ENCODE measurements at places on chromosomes 11 and 22. TPM values are rescaled to one million over a fixed set of nuclear protein-coding genes. Genes with fewer than 3 reads are reported as not detected.

GRCh38 chr11:44573333-44573732 lies 7.9 kb downstream of the CD82 start:
- no peak for DNase-seq
- peaks cover 66% of the 10 kb centered on the region for H3K36me3 ChIP-seq
- H3K4me3 ChIP-seq = peak overlapping the region; percentile 82
- H3K27me3 ChIP-seq = no peaks in the 10 kb centered on the region

- H3K27ac ChIP-seq = no peak overlapping the region
- peaks cover 17% of the 10 kb centered on the region for H3K36me3 ChIP-seq
- no peak overlapping the region for H3K4me3 ChIP-seq
- H3K4me1 ChIP-seq = no peaks in the 10 kb centered on the region
These were observed 31.7 kb downstream of the POLR3H start for GRCh38 chr22:41512421-41513194.

DNA sequence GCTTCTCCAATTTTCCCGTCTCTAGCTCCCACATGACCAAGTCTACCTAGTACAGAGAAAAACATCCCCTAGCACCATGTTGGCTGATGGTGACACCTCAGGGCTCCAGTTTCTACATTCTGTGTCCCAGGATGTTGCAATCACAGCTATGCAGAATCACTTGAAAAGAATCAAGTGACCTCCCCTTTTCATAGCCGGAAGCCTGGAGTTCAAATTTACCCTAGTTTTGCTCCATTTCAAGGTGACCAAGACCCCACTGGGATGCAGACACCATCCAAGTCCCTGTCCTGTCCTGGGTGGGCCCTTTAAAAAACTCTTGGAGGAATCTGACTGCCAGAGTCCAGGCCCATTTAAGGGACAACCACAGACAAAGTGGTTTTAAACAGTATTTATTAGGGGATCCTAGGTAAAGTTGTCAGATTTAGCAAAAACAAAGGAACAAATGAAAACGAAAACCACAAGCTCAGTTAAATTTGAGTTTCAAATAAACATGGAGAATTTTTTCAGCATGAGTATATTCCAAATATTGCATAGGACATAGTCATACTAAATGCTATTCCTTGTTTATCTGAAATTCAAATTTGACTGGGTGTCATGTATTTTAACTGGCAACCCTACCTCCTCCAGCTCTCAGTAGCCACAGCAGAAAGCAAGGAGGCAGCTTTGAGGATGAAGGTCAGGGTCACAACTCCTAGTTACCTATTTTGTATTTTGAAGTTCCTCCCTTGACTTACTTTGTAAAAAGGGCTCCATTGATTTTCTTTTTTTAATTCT lies 52.4 kb downstream of the MIAT start:
- H3K4me3 ChIP-seq = no peak overlapping the region
- H3K4me1 ChIP-seq = no peaks in the 10 kb centered on the region
- peaks cover 23% of the 10 kb centered on the region for H3K36me3 ChIP-seq
- no peak for DNase-seq

Gene MOGAT2
- total RNA-seq = not detected

Gene AASDHPPT
- total RNA-seq = 49.0 TPM

Gene CDC42BPG
- total RNA-seq = 0.29 TPM
